CD4-positive, alpha-beta T cell (primary cell): ENCODE measurements at places on chromosomes 13 and 19. TPM values are rescaled to one million over a fixed set of nuclear protein-coding genes. Genes with fewer than 3 reads are reported as not detected.

The ZNF730 gene
- not detected for total RNA-seq

The KCNK6 gene
- 3.0 TPM for total RNA-seq

The ZNF554 gene
- 3.6 TPM for total RNA-seq

The LAIR1 gene
- total RNA-seq: 14.4 TPM

The C13orf46 gene
- 19.7 TPM for total RNA-seq

The TEKTIP1 gene
- 6.0 TPM for total RNA-seq

The PRRG2 gene
- 0.49 TPM for total RNA-seq
